Ovary (tissue), 10 donors: ENCODE measurements at places on chromosomes 4 and X. TPM values are rescaled to one million over a fixed set of nuclear protein-coding genes. Genes with fewer than 3 reads are reported as not detected.

Gene RAI2
- polyA plus RNA-seq, result 43.6 TPM

Gene SPANXA1
- polyA plus RNA-seq, result not detected

Gene PLAC8
- 3.5 TPM for polyA plus RNA-seq

Gene SLC49A3
- 1.8 TPM for polyA plus RNA-seq

GRCh38 chr4:94333866-94334265, 8.8 kb downstream of the HPGDS start:
- no peak for DNase-seq

DNA sequence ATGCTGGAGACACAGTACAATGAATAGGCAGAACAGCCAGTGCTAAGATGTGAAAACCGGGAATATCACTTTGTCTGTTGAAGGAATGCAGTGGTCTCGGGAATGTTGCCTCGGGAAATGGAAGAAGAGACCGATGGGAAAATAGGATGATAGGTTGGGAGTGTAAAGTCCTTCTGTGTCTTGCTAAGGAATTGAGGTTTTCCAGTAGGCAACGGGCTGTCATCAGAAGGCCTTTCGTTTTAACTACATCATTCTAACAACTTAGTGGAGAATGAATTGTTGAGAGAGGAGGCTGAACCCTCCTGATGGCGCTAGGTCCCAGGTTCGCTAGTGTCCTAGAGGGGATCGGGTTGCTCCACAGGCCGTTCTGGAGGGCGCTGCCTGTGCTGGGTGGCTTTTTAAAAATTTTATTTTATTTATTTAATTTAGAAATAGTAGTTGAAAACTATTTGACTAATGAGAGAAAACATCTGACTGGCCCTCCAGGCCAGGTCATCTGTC, 730 bp downstream of the VBP1 start:
- no peak for DNase-seq

GRCh38 chr4:133355633-133356032, 206.5 kb downstream of the PCDH10 start:
- no peak for DNase-seq

DNA sequence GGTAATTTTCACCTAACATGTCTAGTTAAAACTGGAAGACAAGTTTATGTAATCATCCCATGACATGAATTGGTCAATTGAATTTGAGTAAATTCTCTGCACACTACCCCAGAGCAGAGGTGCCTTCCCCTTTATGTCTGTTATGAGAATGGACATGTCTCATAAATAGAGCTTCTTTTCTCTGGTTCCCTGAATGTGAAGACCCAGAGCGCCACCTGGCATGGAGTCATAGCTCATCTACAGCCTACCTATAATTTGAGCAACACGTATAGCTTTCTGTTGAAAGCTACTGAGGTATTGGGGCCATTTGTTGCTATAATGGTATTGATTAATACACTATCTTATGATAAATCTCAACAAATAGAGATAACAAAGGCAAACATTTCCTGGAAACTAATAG, 626.5 kb upstream of the GALNTL6 start:
- DNase-seq, result no peak

- no peak for DNase-seq
Observed at GRCh38 chrX:53950130-53950733, 94.0 kb downstream of the PHF8 start.

- DNase-seq, result no peak
Observed at GRCh38 chr4:7766661-7767345, 172.9 kb downstream of the AFAP1 start.

DNA sequence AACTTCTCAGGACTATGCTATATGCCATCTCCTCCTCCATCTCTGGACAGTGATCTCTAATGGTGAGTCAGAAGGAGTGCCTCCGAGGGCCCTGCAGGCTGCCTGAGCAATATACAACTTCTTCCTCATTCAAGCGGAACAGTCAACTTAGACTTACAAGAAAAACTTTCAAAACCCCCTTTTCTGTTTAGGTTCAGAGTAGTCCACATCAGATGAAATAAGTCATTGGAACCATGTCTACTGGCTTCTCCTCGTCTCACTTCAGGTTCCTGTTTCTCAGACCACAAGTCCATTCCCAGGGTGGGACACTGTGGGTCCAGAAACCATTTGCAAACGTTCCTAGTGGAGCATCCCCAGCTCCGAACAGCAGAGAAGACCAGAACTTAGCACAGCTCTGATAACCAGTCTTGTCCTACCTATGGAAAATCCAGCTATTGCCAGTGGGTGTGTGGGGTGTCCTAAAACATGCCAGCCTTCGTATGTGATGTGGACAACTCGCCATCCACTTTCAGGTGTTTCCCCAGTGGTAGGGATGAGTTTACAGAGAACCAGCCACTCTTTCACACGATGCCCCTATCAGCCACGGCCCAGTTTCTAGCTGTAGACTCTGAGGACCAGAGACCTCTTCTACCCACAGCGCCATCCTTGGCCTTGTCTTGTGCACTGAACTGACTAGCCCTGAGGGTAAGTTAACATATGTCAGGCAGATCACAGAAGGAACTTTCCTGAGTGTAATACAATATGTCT, 32.7 kb upstream of the NKRF start:
- DNase-seq, result no peak
